ENCODE measurements at places on chromosomes 12 and 14.

DNA sequence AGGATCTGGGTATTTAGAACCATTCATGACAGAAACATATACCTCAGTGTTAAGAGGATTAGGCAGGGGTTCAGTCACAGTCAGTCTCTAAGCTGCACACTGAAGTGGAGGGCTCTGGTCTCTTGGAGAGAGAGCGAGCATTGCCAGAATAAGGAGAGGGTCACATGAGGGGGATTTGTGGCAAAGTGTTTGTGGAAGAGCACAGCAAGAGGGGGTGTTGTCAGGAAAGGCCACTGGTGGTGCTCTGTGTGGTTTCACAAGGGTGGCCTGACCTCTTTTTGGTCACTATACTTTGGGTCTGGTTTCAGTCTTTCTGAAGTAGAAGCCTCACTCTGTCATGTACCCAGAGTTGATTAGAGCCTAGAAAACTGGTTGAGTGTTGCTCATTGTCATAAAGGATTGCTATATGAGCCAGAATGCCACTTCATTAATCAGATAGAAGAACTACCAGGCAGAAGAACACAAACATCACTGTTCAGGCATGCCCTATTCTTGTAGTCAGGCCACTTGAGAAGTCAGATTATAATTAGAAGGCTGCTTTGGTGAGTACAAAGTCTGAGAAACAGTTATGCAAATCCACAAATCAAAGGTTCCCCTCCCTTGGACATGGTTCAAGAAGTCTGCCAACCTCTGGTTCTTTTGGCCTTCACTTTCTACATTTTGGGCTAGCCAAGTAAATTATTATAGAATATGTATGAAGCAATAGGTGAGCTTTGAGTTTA lies 8.4 kb downstream of the TMEM19 start:
- DNase-seq = no peak

DNA sequence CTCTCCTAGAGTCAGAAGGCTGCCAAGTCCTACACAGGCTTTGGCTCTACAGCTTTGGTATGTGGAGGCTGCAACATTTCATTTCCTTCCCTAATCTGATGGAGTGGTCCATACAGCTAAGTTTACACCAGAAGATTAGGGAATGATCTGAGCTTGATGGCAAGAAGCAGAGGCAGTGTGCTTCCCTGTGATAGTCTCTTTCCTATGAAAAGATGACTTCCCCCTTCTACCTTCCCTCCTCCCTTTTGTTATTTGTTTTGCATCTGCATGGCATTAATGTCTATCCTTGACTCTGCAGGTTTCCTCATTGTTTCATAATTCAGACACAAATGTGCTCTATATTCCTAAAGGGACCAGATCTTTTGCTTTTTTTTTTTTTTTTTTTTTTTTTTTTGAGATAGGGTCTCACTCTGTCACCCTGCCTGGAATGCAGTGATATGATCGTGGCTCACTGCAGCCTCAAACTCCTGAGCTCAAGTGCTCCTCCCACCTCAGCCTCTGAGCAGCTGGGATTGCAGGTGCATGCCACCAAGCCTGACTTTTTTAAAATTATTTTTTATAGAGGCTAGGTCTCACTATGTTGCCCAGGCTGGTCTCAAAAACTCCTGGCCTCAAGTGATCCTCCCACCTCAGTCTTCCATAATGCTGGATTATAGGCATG lies 76.3 kb downstream of the GRIP1 start:
- DNase-seq = no peak

- DNase-seq = no peak
Observed at GRCh38 chr12:19882346-19882745, 443.1 kb downstream of the AEBP2 start.

- no peak for DNase-seq
Observed at GRCh38 chr12:80260269-80260668, 160.9 kb downstream of the OTOGL start.

GRCh38 chr14:24411443-24412389 lies 12.9 kb downstream of the NYNRIN start:
- DNase-seq = no peak

DNA sequence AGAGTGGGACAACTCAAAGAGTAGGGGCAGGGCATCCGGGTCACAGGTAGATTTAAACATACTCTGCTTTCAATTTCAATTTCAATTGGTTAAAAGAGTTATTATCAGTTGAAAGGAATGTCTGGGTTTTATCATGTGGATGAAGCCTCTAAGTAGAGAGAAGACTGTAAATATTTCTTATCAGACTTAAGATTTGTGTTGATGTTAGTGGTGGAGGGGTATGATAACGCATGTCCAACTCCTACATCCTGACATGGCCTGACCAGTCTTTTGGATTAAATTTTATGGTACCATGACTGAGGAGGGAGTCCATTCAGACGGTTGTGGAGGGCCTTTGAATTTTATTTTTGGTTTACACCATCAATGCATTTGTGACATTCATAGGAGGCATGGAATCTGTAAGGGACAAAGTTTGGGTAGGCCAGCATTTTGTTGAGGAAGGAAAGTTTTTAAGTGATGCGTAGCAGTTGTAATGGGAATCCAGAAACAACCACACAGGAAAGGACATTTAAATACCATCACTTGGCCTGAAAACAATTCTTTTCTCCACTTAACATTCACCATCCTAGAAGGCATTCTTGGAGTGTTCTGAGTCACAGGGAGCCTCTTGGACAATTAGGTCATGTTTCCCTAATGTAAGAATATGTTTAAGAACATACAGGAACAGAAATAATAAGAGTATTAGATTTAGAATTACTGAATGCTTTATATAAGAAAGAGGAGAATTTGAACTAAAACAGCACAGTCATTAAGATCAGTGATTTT lies 371.9 kb downstream of the ATP23 start:
- no peak for DNase-seq

DNA sequence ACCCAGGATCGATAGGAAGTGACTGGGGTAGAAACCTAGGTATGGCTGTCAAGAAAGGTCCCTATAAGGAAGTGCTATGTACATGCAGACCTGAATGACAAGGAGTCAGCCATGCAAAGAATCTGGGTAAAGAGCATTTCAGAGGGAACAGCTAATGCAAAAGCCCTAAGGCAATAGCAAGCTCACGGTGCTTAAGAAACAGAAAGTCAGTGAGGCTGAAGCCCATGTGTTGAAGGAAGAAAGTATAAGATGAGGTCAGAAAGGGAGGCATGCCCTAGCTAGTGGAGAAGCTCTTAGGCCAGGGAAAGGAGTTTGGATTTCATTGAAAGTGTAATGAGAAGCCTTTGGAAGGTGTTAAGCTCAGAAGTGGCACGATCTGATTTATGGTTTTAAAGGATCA lies 6.0 kb upstream of the ADCY6 start:
- DNase-seq = no peak

DNA sequence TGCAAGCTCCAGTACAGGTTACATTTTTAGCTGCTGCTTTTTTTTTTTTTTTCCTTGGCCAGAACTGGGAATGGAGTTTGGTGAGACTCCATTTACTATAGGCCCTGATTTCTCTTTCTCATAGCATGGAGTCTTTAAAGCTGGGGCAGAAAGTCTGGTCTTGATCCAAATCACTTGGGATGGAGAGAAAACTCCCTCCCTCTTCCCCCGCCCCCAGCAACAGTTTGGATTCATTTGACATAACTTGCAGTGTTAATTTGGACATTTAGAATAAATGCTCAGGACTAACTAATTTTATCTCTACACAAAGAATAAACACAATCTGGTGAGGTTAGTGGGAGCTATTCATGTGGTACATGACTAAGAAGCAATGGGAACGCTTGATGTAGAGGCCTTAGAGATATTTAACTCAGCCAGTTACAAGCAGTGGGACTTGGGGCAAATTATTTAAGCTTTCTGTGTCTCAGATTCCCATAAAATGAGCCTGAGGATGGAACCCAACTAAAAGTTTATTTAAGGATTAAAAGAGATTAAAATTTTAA lies 107.3 kb upstream of the ARHGAP5 start:
- DNase-seq = no peak

DNA sequence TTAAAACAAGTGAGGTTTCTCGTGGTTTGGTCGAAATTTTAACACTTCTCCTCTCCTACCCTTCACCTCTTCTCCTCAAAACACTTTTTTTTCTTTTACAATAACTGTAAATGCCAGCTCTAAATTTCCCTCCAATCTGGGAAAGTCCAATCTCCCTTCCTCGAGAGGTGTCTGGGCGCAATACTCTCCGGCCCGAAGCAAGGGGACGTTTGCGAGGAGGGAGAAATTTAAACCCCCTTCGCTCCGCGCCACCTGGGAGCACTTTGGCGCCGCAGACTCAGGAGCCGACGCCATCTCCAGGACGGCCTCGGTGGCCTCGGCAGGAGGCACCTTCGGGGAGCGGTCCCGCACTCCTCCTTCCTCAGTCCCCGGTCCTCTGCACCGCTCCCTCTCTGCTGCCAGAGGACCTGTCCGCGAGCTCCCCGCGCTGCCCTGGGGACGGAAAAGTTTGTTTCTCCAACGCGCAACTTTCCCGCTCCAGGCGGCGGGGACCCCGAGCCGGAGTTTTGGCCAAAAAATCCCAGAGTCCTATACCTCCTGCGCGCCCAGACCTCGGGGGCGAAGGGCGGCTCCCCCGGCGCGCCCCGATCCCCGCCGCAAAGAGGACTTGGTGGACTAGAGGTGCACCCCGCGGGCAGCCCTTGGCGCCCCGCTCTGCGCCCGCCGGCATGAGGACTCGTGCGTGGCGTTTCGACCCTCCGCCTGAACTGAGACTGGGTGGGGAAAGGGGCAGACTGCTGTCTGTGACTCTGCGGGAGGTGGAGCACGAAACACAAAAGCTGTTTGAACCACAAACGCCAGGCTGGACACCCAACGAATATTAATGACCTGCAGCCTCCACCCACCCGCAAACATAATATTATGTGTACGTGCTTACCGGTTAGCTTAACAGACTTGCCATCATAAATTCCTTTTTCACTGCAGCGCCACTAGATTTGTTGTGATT lies 95.2 kb upstream of the HMGA2 start:
- no peak for DNase-seq

GRCh38 chr12:126084480-126084879 lies 1019.2 kb downstream of the AACS start:
- DNase-seq = no peak

DNA sequence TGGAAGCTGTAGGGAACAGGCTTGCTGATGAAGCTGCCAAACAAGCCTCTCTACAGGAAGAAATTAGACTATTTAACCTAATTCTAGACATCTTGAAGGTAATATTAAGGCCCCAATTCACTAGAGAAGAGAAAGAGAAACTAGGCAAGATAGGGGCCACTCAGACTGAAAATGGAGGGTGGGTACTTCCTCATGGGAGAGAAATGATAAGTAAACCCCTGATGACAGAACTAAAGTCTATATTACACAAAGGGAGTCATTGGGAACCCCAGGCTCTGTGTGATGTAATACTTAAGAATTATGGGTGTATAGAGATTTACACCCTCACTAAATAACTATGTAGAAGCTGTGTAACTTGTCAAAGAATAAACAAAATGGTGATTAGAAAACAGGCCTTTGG lies 64.3 kb downstream of the APOBEC1 start:
- no peak for DNase-seq

- no peak for DNase-seq
Observed at GRCh38 chr12:48973941-48974673, 2.6 kb upstream of the WNT10B start.

DNA sequence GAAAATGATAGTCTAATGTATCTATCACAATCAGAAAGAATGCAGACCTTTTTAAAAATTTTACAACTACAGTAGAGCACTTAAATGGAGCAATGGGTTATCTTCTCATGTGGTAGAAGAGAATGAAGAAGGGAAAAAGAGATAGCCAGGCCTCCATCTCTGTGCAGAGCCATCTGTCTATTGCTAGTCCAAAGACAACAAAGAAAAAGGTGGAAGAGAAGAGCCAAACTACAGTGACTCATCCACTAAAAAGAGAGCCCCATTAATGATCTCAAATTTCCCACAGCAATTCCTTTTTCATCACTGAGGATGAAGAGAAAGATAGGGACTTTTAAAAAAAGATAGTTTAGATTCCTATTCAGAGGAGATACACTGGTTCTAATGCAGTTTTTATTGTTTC lies 232.9 kb downstream of the ATXN7L3B start:
- no peak for DNase-seq

Data from activated CD4-positive, CD25-positive, alpha-beta regulatory T cell (primary cell).